ENCODE measurements at places on chromosomes 2 and 18.

DNA sequence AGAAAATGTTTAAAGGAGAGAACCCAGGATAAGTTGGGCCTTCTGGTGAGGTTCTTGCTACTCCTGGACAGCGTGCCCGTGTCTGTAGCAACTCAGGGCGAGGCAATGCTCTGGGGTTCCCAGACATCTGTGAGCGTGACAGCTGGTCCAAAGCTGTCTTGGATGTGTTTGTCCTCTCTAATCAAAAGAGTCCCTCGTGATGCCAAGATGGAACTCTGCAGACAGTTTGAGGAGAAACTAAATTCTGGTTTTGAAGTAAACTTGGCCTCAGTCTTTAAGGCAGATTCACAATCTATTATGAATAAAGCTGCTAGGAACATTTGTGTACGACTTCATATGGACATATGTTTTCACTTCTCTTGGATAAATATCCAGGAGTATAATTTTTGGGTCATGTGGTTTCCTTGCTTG lies 47.3 kb downstream of the TMEM17 start:
- DNase-seq = no peak

- DNase-seq = no peak
Measured at GRCh38 chr2:190328573-190329147, 9.0 kb upstream of the HIBCH start.

- no peak for DNase-seq
Measured at GRCh38 chr2:46909771-46910419, 5.7 kb downstream of the MCFD2 start.

DNA sequence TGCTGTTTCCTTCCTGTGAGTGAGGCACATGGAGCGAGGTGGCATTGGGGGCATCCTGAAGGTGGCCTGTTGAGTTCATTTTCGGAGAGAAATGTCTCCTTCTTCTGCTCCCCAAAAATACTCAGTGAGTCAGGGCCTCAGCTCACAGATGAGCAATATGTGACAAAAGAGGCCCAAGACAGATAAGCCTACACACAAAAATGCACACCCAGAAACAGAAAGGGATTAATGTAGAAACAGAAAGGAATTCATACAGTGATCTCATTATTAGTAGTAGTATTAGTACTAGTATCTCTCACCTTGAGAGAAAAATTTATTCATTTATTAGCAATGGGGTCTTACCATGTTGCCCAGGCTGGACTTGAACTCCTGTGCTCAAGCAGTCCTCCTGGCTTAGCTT lies 5.1 kb downstream of the GPR75 start:
- no peak for DNase-seq

DNA sequence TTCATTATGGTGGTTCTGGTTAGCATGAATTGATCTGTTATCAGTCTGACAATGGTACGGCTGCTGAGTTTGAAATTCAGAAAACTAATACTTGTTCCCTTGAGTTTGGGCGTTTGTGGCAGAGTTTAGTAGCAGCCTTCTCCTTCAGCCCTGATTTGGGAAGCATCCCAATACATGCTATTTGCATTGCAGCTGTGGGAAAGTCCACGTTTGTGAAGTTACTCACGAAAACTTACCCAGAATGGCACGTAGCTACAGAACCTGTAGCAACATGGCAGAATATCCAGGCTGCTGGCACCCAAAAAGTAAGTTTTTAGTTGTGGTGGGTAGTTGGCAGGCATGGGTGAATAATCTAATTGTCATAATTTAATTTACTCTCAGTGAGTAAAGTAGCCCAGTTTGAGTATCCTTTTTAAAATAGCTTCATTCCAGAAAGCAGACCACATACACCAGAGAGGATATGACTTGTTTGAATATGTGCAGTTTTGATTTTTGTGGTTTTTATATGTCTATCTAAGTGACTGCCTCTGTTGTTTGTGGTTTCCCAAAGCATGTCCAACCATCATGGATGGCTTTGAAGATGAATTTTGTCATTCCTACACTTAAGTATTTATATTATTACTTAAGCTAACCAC lies 12.2 kb downstream of the DGUOK start:
- DNase-seq = no peak

DNA sequence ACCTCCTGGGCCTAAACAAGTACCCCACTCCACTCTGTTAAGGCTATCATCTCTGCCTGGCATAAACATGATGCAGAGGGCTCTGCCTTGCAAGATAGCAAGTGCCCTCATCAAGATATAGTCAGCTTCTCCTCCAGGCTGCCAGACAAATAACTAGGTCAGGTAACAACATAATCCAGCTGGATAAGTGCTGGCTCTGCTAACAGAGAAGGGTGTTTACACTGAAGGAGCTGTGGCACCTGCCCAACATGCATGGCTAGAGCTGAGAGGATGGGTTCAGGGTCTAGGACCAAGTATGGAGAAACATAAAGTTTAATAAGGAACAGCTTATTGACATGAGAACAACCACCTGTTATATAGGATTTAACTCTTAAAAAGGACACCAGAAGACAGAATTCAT lies 42.8 kb downstream of the DLGAP1 start:
- DNase-seq = no peak
